ENCODE measurements at places on chromosomes 2 and 18.

GRCh38 chr2:207180741-207181140 lies 15.0 kb upstream of the KLF7 start:
- no peak for DNase-seq

DNA sequence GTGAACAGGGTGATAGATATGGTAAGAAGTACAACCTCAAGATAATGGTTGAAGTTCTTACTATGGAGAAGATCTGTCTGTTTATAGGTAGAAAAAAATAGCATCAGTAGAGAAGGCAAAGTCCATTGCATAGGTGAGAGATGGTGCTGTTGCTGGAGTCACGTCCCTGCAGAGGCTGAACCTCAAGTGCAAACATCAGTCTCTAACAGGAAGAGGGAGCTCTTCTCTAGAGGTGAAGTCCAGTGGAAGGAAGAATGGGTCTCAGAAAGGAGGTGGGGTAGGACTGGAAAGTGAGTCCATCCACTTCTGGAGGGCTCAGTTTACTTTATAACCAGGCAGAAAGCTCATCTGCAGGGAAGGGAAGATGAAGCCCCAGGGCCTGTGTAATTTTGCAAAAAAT lies 337.7 kb downstream of the MEIS1 start:
- no peak for DNase-seq

- no peak for DNase-seq
Measured at GRCh38 chr2:231362555-231363184, 32.8 kb upstream of the B3GNT7 start.

- no peak for DNase-seq
Measured at GRCh38 chr2:57842531-57842930, 204.1 kb upstream of the VRK2 start.

DNA sequence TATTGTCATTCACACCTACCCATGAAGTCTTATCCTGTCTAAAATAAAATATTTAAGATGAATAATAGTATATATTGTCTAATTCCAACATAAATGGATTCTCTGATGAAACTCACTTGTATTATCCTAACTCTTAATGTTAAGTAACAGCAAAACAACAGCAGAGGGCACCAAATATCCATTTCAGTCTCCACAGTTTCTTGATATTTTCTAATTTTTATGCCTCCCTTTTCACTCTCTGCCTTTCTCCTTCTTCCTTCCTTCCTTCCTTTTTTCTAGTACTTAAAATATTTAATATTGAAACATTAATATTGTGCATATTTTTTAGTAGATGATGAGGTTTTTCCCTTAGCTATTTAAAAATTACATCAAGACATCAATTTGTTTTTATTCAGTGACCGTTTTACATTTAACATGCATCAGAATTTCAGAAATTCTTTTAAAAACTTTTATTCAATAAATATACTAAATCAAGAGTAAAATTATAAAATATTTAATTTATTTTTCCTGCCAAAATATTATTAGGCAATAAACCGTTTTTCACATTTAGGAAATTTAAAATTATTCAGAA lies 97.6 kb downstream of the WDR7 start:
- no peak for DNase-seq

DNA sequence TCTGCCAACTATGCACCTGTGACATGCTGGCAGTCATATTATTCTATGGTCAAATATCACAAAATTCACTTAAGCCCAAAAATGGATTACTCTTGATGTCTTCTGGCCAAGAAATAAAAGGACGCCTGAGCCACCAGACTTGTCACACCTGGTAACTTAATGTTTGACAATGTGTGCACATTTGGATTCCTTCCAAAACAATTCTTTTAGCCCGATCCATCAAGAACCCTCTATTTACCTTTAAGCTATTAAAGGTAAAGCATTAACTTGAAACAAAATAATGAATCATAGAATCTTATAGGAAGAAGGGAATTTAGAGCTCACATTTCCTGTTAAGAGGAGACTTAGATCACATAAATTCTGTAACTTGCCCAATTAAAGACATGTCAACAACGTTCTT lies 46.5 kb upstream of the NFU1 start:
- DNase-seq: no peak

DNA sequence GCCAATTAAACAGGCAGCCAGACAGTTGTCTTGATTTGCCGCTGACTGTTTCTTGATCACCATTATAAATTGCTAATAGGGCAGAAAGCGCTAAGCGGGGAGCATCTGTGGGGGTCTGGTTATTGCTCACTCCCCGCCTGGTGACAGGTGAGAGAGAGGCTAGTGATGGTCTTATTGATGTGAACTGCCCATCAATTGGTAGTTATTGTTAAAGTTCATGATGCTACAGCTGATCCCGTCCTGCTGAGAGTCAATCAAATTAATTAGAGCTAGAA lies 148.5 kb downstream of the LNPK start:
- no peak for DNase-seq

- no peak for DNase-seq
Measured at GRCh38 chr2:159971365-159972152, 90.9 kb downstream of the PLA2R1 start.

DNA sequence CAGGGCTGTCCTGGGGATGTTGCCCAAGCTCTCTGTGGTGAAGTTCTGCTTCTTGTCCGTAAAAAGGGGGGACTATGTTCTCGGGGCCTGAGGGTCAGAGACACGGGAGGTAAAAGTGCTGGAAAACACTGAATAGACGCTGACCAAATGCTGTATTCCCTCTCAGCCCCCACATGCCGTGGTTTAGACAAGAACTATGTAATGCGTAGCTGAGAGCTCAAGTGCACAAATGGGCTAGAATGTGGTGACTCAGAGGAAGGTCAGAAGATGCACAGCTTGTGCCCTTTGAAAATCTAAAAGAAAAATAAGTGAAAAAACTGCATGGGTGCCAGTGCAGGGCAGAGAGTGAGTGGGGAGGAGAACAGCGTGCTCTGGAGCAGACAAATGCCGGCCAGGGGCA lies 80.3 kb upstream of the MAP4K4 start:
- DNase-seq: no peak

DNA sequence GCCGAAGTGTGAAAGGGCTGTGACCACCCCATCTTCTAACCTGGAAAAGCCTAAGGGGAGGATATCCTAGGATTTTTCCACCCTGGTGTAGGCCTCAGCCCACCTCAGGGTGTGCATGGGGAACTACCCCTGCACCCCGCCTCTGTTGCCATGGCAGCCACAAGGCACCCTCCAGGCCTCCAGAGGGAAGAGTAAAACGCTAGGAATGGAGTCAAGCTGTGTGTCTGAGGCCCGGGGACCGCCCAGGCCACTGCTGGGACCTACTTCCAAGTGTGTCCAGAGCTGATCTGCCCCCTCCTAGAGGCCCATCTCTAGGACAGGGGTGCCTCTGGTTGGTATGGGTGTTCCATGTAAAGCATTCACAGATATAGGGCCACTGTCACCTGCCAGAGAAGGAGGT lies 86.7 kb downstream of the PLB1 start:
- no peak for DNase-seq

GRCh38 chr2:119260646-119261492 lies 37.2 kb downstream of the STEAP3 start:
- DNase-seq: no peak

DNA sequence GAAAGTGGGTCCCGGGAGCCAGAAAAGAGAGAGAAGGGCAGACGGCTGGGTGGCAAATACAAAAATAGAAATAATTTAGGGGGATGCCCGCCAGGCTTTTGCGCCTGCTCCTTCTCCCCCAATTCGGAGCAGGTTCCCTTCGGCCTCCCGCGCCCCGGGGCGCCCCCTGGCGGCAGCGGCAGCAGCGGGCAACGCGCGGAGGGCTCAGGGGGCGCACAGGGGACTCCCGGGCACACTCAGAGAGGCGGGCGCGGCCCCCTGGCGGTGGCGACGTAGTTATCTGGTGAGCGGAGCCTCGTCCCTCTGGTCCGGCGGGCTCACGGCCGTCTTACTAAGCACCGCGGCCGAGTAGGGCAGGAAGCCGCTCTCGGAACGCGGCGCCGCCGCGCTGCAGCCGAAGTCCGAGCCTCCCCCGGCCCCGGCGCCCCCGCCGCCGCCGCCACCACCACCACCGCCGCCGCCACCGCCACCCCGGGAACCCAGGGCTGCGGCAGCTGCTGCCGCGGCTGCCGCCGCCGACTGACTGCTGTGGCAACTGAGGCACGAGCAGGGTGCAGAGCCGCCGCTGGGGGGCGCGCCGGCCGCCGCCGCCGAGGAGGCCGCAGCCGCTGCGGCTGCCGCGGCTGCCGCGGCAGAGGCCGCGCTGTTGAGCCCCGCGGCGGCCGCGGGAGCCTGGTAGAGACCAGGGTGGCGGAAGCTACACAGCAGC lies 3.8 kb downstream of the EVX2 start:
- DNase-seq: no peak

DNA sequence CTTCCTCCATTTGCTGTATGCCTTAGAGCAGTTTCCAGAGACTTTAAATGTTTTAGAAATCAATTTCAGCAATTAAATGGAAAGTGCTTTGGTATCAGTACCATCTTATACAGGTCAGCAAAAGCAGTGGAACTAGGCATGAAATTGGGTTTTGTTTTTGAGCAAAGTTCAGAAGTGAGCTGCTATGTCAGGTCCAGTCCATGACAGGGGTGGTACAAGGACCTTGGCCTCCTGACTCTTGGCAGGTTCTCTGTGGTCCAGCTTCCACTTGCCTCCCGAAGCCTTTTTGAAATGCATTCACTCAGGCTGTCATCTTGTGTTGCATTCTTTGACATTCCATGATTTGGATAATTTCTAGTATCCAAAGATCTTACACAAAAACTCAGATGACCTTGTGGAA lies 159.3 kb downstream of the ACOXL start:
- DNase-seq: no peak

DNA sequence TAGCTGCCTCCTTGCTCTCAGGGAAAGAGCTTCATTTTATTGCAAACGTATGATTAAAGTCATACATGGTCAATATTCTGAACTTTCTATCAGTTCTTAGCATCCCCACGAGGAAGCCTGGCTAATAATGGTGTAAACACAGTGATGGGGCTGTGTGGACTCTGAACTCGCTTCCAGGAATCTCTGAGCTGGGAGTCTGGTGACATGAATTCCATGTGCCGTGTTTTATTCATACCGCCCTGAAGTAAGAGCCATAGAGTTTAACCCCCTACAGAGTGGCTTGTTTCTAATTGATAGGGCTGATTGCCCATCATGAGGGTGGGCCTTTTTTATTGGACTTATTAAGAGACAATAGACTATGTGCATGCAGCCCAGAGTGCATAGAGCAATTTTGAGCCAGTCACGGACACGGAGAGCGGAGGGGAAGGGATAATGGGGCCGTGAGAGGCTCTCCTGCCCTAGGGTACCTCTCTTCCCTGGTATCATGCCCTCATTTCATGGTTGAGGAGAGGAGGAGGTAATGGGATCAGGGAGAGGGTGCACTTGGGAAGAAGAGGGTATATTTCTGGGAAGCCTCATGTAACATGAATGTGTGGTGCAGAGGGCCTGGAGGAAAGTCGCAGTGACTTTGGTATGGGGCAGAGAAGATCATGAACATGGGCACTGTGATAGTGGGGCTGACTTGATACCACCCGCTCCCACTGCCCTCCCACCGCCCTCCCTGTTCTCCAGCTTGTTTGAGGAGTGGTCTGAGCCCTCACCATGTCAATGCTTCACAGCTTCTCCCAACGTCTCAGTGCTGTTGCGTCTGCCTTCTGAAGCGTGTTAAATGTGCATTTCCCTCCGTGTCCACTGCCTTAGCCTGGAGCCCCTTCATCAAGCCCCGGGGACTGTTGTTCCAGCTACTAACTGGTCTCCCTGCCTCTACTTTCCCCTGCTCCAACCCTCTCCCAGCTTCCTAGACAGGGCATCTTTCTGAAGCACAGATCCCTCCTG lies 73.2 kb downstream of the IL1R2 start:
- no peak for DNase-seq

- no peak for DNase-seq
Measured at GRCh38 chr18:7855671-7856070, 288.6 kb downstream of the PTPRM start.

DNA sequence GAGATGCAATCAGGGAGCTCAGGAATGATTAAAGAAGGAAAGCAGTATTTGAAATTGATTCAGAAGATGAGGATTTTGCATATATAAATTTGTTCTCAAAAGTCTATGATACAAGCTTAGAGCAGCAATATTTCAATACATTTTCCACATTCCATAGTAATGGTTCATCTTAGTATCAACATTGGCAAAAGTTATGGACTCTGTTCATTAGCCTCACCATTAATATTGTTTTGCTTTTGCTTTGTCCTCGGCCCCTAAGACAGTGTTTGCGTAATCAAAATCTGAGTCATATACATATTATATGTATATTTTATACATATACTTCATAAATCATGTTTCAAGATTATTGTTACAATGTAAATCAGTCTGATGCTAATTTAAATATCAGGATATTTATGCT lies 176.6 kb downstream of the CNTNAP5 start:
- DNase-seq: no peak

DNA sequence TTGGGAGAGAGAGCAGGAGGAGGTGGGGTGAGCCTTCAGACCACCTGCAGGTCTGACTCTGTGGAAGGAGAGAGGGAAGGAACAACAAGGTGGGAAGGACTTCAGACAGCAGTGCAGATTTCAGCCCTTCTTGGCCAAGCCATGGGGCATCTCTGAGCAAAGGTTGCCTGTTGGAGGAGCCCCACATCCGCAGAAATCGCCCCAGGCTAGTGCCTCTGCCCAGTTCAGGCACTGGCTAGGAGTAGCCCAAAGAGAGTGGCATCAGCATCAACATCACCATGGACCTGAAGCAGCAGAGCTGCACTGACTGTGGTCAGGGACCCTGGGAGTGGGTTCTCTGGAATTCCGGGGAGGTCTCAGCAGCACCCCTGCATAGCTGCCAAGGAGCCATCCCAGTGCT lies 10.2 kb downstream of the GPR55 start:
- no peak for DNase-seq

- no peak for DNase-seq
Measured at GRCh38 chr18:71583252-71583651, 960.9 kb downstream of the CBLN2 start.

DNA sequence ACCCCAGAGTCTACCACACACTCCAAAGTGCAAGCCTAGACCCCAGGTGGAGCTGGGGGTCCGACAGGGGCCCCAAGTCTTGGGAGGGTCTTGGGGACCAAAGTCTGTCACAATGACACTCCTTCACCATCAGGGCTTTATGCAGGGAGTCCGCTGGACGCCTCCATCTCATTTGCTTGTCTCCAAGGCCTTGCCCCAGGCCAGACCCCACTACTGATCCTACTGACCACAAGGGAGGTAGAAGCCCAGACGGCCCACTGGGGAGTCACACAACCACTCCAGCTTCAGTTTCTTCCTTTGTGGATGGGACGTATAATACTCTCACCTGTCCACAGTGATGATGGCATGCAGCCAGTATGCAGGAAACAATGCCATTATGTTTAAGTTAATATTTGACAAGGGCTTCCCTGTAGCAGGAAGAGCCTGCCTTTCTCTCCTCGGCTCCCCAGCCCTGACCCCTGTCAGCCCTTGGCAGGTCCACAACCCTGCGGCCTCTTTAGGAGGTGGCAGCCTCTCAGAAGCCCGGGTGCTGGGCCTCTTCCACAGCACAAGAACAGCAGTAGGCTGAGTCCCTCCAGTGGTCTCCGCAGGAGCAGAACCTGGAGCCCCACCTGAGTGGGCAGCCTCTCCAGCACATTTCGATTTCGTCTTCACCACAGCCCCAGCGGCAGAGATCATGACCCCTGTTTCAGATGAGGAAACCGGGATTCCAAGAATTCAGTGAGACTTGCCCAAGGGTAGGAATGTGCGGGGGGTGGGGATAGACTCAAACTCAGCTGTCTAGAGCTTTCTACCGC lies 6.5 kb downstream of the BIN1 start:
- DNase-seq: no peak

GRCh38 chr2:17303054-17303453 lies 215.2 kb downstream of the RAD51AP2 start:
- DNase-seq: no peak

Measured in CD4-positive, alpha-beta T cell treated with Interferon alpha-2 for 1 hour (primary cell).